ENCODE measurements at places on chromosomes 6 and 20. TPM values are rescaled to one million over a fixed set of nuclear protein-coding genes. Genes with fewer than 3 reads are reported as not detected.
A peak's percentile ranks its signal among the peaks of the same experiment; 100 is the strongest.

DNA sequence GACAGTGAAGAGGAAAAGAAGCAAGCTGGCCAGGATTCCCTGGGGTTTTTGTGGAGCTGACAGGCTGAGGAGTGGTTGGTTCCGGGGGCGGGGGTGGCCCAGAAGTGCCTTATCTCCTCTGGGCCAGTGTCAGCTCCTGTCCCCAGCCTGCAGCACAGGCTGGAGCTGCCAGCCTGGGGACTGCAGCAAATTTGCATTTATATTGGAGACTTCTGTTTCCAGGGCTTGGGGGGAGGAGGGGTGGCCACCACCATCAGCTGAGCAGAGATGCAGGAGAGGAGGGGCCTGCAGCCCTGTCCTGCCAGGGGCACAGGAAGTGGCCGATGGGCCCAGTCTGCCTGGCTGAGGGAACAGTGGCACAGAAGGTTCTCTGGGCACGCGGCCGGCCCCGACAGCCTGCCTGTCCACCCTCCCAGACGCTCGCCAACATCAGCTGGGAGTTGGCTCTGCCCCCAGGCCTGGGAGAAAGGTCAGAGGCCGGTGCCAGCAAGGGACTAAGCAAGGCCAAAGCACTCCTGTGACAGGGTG is 24.3 kb upstream of the SCRT2 start:
- no peaks in the 10 kb centered on the region for H3K36me3 ChIP-seq
- no peaks in the 10 kb centered on the region for H3K4me1 ChIP-seq
- H3K27ac ChIP-seq = no peak overlapping the region
- no peak overlapping the region for H3K4me3 ChIP-seq

ZNF451 gene
- total RNA-seq = 74.6 TPM

RNF5 gene
- total RNA-seq = 23.9 TPM

ERVFRD-1 gene
- not detected for total RNA-seq

DNA sequence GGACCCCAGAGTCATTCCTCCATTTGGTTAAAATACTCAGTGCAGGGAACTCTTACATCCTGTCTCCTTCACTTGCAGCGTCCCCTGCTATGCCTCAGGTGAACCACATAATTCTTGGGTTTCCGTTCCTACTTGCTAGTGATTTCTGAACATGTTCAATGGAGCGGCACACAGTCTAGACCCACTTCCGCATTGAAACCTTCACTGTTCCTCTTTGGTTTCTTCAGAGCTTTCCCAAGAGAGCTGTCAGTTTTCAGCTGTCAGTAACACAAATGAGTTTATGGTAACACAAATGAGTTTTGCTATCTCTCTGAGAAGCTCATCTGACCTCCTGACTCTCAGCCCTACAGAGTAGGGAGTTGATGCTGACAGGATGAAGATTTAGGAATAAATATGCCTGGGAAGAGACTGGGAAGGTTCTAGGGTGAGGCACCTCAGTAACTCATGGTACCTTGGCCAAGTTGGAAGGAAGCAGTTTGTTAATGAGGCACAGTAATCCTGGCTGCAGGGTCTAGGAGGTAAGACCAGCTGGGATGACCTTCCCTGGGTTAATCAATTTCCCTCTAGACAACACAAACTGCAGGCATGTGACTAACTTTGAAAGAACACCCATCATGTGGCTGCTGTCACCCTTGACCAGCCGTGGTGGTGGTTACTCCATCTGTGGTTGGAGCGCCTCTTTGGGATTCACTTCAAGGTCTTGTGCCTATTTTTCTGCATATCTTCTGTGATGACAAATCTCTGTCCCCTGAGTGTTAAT is 5.4 kb downstream of the SYS1 start:
- H3K27me3 ChIP-seq = no peaks in the 10 kb centered on the region
- no peak for DNase-seq

- DNase-seq = peak; percentile 46
- peak overlapping the region; percentile 95 for H3K4me3 ChIP-seq
- H3K27ac ChIP-seq = peak overlapping the region; percentile 95
Measured at GRCh38 chr20:44208770-44209169, 1.8 kb downstream of the OSER1 start.

DNA sequence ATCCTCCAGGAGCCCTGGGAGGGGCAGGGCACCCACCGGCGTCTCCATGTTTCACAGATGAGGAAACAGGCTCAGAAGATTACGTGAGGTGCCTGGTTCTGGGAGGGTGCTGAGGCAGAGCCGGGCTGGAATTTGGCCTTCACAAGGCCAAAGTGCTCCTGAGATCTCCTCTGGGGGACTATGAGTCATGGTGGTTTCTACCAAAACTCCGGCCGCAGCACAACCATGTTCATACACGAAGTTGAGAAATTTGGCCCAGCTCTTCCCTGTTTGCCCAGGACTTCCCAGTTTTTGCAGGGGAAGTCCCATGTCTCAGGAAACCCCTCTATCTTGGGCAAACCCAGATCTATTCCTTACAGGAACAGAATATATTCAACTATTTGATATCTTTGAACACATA is 172.9 kb upstream of the CDYL start:
- peak; percentile 97 for DNase-seq
- H3K27ac ChIP-seq = no peak overlapping the region
- no peaks in the 10 kb centered on the region for H3K27me3 ChIP-seq
